ENCODE measurements at places on chromosomes 3 and 15. TPM values are rescaled to one million over a fixed set of nuclear protein-coding genes. Genes with fewer than 3 reads are reported as not detected.

DNA sequence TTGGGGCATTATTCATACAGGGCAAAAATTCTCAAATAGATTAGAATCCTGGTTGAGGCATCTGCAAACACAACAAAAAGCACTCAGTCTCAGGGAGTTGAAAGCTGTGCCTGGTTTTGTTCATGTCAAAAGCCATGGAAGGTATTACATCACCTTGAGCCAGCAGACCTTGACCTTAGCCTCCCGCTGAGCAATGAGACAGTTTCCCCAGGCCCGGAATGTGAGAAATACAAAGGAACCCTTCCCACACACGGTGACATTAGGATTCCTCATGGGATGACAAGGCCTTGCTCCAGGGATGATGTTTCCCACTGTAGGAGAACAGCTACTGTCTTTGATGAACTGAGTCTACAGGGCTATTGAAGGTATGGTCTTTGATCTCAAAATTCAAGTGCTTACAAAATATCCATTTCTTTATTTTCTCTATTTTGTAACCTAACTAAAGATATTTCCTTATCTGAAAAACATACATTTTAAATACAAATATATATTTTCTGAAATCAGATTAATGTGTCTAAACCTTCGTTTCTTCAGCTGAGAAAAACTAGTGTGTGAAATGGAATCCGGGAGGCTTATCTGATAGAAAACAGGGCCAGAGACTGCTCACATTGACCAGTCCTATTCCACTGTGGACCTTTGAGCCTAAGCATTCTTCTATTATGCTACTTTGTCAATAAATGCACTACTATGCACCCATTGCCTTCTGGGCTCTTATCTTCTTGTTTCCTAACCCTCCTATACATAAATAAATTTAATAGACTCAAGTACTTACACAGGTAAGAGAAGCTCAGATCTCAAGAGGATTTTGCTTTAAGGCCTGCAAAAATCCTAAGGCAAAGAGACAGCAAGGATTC lies 298.2 kb downstream of the KBTBD8 start:
- no peak for DNase-seq

GRCh38 chr3:161199926-161200325 lies 21.2 kb upstream of the NMD3 start:
- no peak for DNase-seq

- peak; percentile 36 for DNase-seq
These were observed 2.0 kb upstream of the CLDN16 start for GRCh38 chr3:190385731-190386688.

DNA sequence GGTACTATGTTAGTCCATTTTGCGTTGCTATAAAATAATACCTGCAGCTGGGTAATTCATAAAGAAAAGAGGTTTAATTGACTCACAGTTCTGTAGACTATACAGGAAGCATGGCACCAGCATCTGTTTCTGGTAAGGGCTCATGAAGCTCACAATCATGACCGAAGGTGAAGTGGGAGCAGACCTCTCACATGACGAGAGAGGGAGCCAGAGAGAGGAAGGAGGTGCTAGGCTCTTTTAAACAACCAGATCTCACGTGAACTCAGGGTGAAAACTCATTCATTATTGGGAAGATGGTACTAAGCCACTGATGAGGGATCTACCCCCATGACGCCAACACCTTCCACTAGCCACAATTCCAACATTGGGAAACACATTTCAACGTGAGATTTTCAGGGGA lies 301.7 kb upstream of the MDFIC2 start:
- no peak for DNase-seq

- no peak for DNase-seq
These were observed 88.2 kb upstream of the C2CD4B start for GRCh38 chr15:62253294-62253693.

Gene CNTN6
- total RNA-seq: 0.73 TPM

Gene TRANK1
- 0.12 TPM for total RNA-seq

Gene RBP2
- total RNA-seq: not detected

Gene CFAP92
- total RNA-seq: not detected
